ENCODE measurements at places on chromosomes 4 and X.

DNA sequence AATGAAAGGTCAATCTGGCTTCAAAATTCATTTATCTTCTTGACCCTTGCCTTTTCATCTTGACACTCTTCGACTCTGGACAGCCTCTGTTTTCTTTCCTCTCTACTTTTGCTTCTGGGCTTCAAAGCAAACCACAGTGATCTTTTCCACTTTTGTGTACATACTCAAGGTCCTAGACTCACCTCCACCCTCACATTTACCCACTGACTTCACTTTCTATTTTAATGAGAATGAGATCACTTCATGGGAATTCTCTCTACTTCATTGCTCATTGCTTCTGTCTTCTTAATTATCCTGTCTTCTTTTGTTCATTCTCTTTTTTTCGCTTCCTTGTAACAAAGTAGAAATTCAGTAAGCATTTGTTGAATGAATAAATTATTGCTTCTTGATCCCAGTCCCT, 330.1 kb upstream of the HAND2 start:
- DNase-seq: no peak

DNA sequence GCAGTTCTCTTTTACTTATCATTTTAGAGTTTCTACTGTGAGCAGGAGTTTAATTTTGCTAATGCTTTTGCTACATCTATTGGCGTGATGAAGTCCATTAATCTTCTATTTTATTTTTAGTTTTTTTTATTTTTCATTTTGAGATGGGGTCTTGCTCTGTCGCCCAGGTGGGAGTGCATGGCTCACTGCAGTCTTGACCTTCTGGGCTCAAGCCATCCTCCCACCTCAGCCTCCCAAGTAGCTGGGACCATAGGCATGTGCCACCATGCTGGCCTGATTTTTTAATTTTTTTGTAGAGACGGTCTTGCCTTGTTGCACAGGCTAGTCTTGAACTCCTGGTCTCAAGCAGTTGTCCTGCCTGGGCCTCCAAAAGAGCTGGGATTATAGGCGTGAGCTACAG, 9.4 kb downstream of the ZFX start:
- no peak for DNase-seq

- DNase-seq: no peak
These were observed 42.6 kb upstream of the PARM1 start for GRCh38 chr4:74890341-74890740.

- no peak for DNase-seq
These were observed 5.8 kb downstream of the TAFAZZIN start for GRCh38 chrX:154417157-154417556.

- no peak for DNase-seq
These were observed 752 bp downstream of the MBTPS2 start for GRCh38 chrX:21840193-21840545.

All from H1 (cell line).